ENCODE measurements at places on chromosomes 11 and 22.

GRCh38 chr22:24519496-24519895, 24.4 kb downstream of the UPB1 start:
- no peak for DNase-seq

GRCh38 chr11:94586978-94587377, 19.8 kb downstream of the PIWIL4 start:
- no peak for DNase-seq

DNA sequence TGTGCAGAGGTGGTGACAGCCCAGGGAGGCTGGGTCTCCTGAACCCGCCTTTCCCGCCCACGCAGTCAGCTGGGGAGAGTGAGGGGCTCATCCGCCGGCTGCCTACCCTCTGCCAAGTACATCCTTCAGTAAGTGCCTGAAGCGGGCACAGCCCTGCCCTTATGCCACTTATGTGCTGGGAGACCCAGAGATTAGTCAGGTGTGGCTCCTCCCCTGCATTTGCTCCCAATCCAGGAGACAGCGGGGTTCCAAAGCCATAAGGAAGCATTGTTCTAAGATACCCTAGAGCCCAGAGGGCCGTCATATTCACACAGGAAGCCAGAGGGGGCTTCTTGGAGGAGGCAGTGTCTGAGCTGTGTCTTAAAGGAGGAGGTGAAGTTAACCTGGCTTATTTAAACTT, 5.8 kb upstream of the PPP6R3 start:
- no peak for DNase-seq

DNA sequence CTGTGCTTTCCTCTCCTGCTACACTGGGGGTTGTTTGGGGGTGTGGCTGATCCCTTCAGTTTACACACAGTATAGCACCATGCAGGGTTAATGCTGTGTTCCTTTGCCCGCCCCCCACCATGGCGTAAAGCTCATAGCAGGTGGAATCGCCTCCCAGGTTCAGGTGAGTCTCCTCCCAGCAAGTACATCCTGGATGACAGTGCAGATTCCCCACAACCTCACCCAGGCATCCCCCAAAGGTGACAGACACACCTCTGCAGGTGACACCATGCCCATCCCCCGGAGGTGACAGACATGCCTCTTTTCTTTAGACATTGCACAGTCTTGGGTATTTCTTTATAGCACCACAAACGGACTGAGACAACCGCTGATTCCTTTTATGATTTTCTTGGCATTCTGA, 343.7 kb downstream of the BRD1 start:
- no peak for DNase-seq

DNA sequence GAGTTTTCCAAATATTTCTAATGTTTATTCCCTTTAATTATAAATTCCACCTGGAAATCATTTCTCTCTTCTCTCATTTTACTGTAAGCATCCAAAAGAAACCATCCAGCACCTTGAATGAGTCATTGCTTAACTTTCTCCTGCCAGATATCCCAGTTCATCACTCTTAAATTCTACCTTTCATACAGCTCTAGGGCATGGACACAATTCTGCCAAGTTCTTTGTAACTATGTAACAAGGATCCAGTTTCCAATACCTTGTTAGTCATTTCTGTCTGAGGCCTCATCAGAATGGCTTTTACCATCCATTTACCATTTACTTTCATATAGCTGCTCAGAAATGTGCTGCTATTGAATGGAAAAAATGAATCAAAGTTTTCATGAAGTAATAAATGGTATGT, 455.4 kb upstream of the TENM4 start:
- no peak for DNase-seq

DNA sequence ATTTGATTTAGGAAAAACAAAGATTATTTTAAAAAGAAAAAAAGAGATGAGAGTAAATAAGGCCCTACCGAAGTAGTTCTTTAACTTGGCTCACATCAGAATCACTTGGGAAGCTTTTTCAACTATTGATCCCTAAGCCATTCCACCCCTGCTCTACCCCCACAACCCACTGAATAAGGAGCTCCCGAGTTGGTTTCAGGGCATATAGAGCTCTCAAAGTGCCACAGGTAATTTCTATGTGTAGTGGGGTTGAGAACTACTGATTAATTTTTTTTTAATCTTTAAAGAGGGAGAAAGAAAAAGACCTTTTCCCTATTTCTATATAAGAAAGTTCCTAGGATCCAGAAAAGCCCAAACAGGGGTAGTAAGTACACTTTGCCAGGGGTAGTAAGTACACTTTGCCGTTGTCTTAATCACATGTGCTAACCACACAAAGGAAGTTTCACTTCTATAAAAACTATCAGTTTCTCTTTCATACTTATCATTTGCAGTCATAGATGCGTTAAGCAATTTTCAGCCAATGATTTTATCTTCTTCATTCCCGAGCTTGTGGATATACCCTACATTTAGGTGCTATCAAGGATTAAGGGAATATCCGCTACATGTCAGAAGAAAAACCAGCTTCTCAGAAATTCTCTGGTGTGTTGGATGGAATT, 108.4 kb upstream of the ZC3H12C start:
- no peak for DNase-seq
